ENCODE measurements at places on chromosomes 2 and 18. TPM values are rescaled to one million over a fixed set of nuclear protein-coding genes. Genes with fewer than 3 reads are reported as not detected.

- no peak for DNase-seq
These were observed 65.1 kb downstream of the MEX3C start for GRCh38 chr18:51132256-51132935.

- no peak for DNase-seq
These were observed 134.8 kb downstream of the EIPR1 start for GRCh38 chr2:3242747-3243369.

DNA sequence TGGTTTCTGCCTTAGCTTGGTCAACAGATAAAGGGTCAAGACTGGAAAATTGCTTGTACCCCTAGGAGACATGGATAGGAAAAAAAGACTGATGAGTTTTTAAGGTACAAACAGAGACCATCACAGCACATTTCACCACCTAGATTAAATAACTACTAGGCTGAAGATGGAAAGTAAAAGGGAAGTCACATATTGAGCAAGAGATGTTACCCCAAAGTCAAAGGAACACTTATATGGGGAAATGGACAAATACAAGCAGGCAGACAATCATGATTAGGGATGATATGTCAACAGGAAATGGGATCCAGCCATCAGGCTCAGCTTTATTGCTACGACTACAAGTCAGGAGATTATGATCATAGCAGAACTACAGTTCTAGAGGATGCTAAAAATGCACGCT lies 1643.1 kb upstream of the CELF4 start:
- DNase-seq = no peak

DNA sequence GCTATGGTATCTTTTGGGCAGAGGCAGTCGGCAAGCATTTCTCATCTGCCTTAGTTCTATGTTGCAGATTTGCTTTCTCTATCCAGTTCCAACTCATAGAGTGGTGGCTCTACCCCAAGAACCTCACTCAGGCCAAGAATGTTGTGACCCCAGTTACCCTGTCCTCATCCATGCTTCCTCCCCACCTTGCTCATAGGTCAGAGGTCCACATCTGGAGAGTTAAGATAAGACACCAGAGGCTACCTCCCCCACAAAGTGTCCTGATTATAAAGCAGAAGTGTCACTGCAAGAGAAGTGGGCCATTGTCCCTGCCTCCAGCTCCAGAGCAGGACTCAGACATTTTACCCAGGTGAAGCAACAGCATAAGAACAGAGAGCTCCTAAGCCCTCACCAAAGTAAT lies 276.8 kb upstream of the CHST9 start:
- DNase-seq = no peak

GRCh38 chr2:95707837-95708236 lies 116.0 kb downstream of the TRIM43 start:
- no peak for DNase-seq

DNA sequence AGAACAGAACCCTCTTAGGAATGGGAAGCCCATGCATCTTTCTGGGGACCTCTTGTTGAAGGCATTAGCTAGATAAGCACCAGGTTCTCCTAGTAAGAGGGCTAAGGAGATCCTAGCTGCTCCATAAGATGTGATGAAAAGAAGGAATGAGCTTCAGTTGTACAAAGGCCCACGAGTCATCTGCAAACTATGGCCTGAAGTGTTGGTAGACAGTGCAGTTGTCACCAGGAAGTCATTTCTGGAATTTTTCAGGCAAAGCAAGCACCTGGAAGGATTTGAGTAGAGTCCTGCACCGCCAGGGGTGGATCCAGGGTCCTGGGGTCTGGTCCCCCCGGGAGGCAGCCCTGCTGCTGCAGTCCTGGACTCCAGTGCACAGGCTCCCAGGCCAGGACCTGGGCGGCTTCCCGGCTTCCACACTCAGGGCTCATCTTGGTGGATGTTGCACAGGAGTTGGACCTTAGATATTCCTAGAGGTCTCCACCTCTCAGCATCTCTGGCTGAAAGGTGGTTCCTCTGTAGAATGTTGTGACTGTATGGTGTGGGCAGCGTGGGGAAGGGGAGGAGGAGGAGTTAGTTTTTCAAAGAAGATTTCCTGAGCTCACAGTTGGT lies 85.3 kb downstream of the LDLRAD4 start:
- DNase-seq = no peak

- no peak for DNase-seq
These were observed 59.2 kb upstream of the PEX13 start for GRCh38 chr2:60958361-60958760.

- no peak for DNase-seq
These were observed 46.3 kb upstream of the DARS1 start for GRCh38 chr2:136031711-136032110.

DNA sequence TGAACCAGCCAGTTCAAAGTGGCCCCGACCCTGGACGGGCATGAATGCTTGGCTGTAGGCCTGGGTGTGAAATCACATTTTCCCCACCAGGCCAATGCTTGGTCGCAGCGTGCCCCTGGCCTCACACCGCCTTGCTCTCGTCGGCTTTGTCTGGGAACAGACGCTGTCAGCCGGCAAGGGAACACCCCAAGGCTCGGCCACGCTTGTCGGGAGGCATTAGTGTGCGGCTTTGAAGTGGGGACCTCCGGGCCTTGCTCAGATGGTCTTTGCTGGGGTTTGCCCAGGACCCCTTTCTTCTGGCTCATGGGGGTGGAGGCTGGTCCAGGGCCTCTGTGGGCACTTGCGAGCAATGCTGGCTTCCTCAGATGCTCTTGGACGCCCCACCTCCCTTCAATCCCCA lies 79.1 kb downstream of the INHBB start:
- no peak for DNase-seq

- no peak for DNase-seq
These were observed 6.5 kb upstream of the NAPG start for GRCh38 chr18:10519366-10519765.

DNA sequence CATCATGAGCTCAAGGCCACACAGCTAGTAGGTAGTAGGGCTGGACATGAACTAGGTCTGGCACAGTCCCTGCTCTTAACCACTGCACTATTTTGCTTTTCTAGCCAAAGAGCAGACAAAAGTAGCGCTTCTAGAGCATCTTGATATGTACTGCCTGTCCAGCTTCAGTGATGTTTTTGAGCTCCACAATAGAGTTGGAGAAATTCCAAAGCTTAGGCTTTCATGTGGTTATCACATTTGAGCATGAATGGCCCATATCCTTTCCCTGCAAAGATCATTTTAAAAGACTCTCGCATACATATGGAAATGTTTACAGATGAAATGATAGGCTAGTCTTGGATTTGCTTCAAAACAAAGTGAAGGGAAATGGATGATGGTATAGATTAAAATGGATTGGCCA lies 128.7 kb downstream of the MAP3K20 start:
- DNase-seq = no peak

The ERICH2 gene
- total RNA-seq = 1.7 TPM

The MDH1B gene
- total RNA-seq = 1.1 TPM

The COPS9 gene
- total RNA-seq = 220 TPM

The CROCC2 gene
- total RNA-seq = not detected

The B3GNT2 gene
- 16.9 TPM for total RNA-seq

The CABYR gene
- total RNA-seq = 0.39 TPM

All from right cardiac atrium (tissue), 5 donors.